Stimulated activated CD4-positive, alpha-beta T cell treated with anti-CD3 and anti-CD28 coated beads, Interleukin-4, amount 100 ng/mL, for 1 hour (primary cell): ENCODE measurements at places on chromosomes 3 and 15.

GRCh38 chr3:53377794-53378193 lies 30.5 kb upstream of the DCP1A start:
- no peak for DNase-seq

- DNase-seq, result peak; percentile 71
Observed at GRCh38 chr3:58463181-58463941, 28.5 kb upstream of the KCTD6 start.

DNA sequence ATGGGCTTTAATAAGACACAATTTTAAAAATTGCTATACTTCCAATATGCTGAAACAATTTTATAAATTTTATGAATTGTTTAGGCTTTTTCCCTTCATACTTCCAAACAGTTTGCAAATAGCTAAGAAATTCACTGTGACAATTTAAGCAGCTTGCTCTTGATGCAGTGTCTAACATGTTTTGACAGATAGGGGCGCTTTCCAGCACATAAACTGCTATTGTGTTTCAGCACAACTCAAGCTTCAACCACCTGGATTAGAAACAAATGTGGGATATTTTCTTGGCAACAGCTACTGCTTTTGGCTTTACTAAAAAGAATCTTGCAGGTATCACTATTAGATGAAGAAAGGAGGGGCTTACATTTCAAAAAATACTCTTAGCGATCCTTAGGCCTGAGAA lies 565.8 kb upstream of the DPPA4 start:
- no peak for DNase-seq

- peak; percentile 10 for DNase-seq
Observed at GRCh38 chr3:101518421-101518871, 5.4 kb upstream of the SENP7 start.

DNA sequence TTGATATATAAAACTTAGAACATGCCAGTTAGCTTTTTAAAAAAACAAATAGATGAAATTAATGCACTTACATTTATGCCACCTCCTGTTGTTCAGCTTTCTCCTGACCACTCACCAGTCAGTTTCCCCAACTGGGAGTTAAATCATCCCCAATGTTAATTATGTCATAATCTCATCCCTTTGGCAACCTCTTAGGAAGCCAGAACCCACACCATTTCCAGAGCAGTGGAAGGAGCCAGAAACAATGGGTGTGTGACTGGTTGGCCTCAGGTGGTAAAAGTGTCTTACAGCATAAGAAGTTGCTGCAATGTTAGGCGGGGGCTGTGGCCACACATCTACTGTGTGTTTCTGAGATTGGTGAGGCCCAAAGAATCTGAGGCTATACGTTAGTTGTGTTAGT lies 46.5 kb upstream of the MITF start:
- DNase-seq, result no peak

GRCh38 chr3:107236655-107237337 lies 140.4 kb upstream of the CCDC54 start:
- no peak for DNase-seq

GRCh38 chr3:8472549-8472948 lies 29.1 kb upstream of the LMCD1 start:
- DNase-seq, result no peak

DNA sequence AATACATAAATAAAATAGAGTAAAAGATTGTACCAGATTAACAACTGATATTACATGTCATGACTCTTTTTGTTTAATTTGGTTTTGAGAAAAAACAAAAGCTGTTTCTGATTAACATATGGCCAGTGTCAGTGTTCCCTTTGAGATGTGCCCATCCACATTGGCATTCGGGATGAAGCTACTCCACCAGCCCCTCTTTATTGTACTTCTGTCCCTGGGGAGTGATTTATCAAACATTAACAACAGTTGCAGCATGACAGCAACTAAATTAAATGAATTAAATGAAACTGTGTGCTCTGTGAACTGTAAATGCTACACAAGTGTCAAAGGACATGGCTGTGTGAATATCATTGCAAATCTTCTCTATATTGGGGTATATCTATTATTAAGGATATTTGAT lies 25.9 kb upstream of the MTMR10 start:
- no peak for DNase-seq

DNA sequence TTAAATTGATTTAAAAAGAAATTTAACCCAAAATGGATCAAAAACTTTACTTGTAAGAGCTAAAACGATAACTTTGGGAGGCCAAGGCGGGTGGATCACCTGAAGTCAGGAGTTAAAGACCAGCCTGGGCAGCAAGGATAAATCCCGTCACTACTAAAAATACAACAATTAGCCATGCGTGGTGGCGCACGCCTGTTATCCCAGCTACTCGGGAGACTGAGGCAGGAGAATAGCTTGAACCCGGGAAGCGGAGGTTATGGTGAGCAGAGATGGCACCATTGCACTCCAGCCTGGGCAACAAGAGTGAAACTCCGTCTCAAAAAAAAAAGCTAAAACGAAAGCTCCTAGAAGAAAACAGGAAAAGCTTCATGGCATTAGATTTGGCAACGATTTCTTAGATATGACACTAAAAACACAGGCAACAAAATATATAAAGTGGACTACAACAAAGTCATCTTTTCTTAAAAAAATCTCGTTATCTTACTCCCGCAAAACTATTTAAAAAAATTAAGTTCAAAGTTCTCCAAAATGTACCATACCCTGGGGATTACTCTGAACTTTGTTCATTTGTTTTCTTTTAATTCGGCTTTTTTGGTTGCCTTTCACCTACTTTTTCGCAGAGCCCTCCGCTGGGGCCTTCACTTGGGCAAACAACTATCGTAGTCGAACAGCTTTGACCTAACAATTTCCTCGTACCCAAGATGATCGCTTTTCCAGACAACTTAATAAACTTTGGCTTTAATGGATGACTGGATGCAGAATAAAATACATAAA lies 2.9 kb downstream of the HDDC3 start:
- DNase-seq, result no peak
